ENCODE measurements at places on chromosomes 2 and 18.
A peak's percentile ranks its signal among the peaks of the same experiment; 100 is the strongest.

DNA sequence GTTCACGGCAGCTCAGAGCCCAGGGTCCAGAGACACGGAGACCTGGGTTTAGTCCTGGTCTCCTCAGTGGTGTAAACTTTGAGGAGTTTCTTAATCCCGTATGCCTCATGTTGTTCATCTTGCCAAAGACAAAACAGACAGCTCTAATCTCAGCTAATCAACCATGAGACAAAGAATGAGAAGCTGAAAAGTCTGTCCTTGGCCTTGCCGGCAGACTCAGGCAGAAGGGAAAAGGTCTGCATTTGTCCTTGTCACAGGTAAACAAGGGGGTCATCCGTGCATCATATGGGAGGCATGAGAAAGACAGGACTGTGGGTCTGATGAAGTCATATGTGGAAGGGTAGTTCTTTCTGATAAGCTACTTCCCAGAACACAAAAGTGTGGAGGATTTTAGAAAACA, 1.8 kb upstream of the ARMC9 start:
- no peak for DNase-seq

- no peak for DNase-seq
Observed at GRCh38 chr18:75823471-75823870, 396.0 kb upstream of the SMIM21 start.

DNA sequence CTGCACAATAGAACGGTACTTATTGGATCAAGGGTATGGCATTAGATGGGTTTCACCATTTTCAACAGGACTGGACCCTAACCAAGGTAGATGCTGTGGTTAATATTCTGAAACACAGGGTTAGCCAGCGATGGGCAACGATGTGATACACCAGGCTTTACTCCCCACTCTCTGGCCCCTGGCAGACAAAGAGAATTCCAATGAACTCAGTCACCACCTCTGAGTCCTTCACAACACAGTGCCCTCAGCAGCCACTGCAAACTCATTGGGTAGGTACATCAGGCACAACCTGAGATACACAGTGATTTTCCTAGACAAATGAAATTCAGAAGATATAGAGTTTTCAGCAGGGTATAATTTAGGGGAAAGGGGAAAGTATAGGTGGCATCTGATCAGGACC, 634.5 kb downstream of the ZEB2 start:
- DNase-seq: no peak

DNA sequence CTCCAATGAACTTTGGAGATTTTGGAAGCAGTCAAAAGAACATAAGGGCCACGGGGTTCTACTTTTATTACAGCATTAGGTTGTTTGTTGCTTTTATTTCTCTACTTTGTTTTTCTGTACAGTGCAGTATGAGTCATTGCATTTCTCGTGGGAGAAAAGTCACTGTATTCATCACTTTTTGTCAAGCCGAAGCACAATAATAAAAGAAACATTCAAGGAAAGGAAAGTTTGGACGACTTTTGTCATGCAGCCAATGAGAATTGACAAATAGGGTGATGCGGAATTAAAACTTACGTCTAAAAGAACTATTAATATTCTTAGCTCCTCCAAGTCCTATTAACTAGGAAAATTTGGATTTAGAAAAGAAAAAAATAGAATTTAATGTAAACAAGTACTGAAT, 209.9 kb downstream of the TMEM182 start:
- no peak for DNase-seq

GRCh38 chr18:58223717-58224424, 179.8 kb downstream of the NEDD4L start:
- peak; percentile 81 for DNase-seq

- DNase-seq: no peak
Observed at GRCh38 chr18:57846258-57846657, 43.1 kb upstream of the ATP8B1 start.

- no peak for DNase-seq
Observed at GRCh38 chr2:29009711-29010677, 28.9 kb downstream of the TOGARAM2 start.

- no peak for DNase-seq
Observed at GRCh38 chr2:239240414-239240881, 160.4 kb downstream of the HDAC4 start.

Measured in HepG2 (cell line).